ENCODE measurements at places on chromosomes 12 and 14. TPM values are rescaled to one million over a fixed set of nuclear protein-coding genes. Genes with fewer than 3 reads are reported as not detected.
A peak's percentile ranks its signal among the peaks of the same experiment; 100 is the strongest.

- DNase-seq: peak; percentile 48
These were observed 15.4 kb downstream of the ISCA2 start for GRCh38 chr14:74508844-74509428.

The CD163L1 gene
- 12.0 TPM for total RNA-seq

- DNase-seq: no peak
These were observed 9.6 kb downstream of the FAIM2 start for GRCh38 chr12:49893753-49894750.

GRCh38 chr12:47822863-47823262 lies 3.2 kb upstream of the HDAC7 start:
- no peak for DNase-seq

DNA sequence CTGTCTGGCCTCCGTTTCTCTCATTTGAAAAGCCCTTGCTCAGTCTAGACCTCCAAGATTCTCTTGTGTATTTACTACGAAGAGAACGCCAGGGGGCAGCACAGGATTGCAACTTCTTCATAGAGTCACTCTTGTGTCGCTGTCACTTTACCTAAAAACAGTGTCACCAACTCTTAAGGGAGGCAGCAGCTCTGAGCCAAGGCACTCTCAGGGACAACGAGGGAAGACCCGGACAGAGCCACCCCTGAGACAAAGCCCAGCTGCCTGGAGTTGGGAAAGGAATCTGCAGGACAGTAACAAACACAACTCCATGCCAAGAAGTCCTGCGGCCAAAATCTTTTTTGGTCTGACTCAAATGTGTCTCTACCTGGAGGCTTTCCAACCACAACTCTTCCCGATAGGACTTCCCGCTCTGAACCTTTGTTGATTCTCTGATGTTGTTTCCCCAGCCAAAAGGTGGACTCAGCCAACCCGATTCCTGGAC lies 9.6 kb upstream of the RPAP3 start:
- peak; percentile 90 for DNase-seq

GRCh38 chr14:93212432-93212831 lies 5.4 kb downstream of the UBR7 start:
- no peak for DNase-seq

DNA sequence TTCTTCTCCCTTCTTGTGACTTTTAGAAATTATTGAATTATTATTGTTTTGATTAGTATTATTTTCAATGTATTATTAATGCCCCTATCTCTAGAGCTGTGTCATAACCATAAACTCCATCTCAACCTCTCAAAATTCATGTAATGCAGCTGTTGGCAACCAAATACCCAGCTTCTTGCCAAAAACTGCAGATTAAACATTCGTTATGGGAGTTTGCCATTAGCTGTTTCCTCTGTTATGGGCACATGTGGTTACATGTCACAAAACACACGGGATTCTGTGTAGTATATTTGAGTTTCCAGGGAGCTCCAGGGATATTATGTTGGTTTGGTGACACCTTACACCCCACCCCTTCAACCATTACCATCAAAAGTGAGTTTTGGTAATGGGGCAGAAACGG lies 2.8 kb upstream of the ALX1 start:
- no peak for DNase-seq

The ZDHHC22 gene
- not detected for total RNA-seq

All from sciatic nerve (tissue), 2 donors.